ENCODE measurements at places on chromosomes 2 and 18.
A peak's percentile ranks its signal among the peaks of the same experiment; 100 is the strongest.

DNA sequence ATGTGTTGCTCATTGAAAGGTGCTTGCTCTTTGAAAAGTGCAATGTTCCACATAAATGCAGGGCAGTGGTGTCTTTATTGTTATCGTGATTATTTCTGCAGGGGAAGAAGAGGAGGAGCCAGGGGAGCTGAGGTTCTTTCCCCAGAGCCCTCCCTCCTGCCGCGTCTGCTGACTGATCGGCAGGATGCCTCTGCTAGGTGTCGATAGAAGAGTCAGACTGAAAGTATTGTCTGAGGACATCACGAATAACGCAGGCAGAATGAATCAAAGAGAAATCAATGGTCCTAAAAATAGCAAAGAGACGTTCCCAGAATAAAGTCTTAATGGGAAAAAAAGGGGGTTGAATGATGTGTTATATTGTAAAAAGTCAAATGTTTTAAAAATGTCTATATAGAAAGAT, 47.4 kb upstream of the SIX3 start:
- DNase-seq = no peak

DNA sequence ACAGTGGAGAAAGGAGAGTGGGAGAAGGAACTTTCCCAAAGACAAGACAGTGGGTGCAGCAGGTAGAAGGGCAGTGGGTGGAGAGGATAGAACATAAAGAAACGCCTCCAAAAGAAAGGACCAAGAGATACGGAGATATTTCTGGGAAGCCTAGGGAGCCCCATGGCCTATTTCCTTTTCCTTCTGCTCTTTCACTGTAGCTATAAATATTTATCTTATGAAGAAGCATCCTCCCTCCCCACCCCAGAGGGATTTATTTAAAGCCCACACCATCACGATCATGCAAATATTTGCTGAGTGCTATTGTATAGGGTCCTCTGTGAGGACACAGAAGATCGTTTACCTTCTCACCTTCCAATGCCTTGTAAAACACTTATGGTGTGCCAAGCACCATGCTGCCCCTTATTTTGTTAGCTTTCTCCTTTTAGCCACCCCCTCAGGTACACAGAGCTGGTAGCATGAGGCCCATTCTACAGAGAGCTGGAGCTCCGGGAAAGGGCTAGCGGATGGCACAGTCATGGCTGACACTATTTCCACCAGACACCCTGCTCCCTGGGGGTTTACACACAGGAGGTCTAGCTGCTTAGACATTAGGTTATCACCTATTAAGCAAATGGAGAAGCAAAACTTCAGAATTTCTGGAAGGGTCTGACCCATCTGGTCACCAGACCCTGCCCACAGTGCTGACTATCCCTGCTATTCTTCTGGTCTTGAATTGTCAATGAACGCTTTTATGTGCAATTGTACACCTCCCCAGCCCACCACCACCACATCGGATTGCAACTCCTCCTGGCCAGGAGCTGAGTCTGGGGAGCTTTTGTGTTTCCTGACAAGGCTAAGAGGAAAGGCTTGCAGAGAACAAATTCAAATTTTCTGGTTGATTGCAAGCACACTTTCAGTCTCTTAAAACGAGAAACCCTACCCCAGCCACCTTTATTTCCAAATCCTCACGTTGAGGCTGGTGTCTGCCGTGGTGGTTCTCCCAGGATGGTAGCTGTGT, 91.8 kb upstream of the KLF7 start:
- no peak for DNase-seq

GRCh38 chr2:133490411-133490980, 77.8 kb downstream of the NCKAP5 start:
- no peak for DNase-seq

- DNase-seq = no peak
These were observed 96.2 kb downstream of the FTCDNL1 start for GRCh38 chr2:199754766-199755165.

GRCh38 chr18:475202-476031, 25.1 kb downstream of the COLEC12 start:
- peak; percentile 95 for DNase-seq

DNA sequence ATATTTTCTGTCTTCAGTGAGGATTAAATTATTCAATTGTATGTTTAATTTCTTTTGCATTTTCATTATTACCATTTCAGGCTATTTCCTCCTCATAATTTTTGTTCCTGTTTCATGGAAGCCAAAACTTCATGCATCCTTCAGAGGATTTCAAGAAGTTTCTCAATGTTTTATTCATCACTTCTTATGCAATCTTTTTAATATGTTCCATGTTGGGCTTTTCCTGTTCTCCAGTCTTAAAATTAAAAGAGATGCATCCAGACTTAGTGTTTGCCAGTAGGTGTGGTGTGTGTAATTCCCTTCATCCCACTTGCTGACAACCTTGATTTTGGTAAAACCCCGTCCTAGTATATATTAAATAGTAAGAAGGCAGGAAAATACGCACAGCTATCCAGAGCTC, 190.0 kb downstream of the EN1 start:
- DNase-seq = peak; percentile 74

DNA sequence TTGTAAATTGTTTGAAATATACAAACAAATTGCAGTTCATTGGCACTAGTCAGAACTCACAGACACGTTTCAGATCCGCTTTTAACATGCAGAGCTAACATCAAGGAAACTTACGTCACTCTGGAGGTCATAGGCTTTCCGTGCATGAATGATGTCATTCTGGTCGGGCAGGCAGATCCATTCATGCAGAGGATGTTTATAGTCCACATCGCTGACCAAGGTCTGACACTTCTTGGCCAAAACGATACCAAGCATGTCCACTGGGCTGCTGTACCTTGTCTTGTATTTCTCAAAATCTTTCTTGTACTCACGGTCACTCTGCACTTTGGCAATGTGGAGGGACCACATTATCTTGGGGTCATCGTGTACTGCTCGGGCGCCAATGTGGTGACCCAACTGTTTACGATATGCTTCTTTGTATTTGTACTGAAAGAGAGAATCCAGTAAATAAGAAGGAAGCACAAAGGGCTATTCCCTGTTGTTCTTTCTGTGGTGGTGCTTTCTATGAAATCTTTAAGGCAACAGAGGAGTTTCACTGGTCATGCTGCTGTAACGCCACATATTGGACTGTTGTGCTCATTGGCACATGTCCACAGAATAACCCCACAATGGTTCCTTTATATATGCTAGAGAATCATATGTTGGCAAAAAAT, 114.8 kb downstream of the NEB start:
- no peak for DNase-seq

GRCh38 chr18:48719974-48720654, 181.3 kb downstream of the CTIF start:
- DNase-seq = no peak

Measured in AG10803 (cell line).